ENCODE measurements at places on chromosomes 12 and 14. TPM values are rescaled to one million over a fixed set of nuclear protein-coding genes. Genes with fewer than 3 reads are reported as not detected.

Gene SMOC1
- not detected for total RNA-seq

GRCh38 chr12:54998958-54999510 lies 14.5 kb upstream of the TESPA1 start:
- no peaks in the 10 kb centered on the region for H3K4me1 ChIP-seq
- no peak overlapping the region for H3K4me3 ChIP-seq
- H3K36me3 ChIP-seq = no peaks in the 10 kb centered on the region
- DNase-seq = no peak
- H3K27me3 ChIP-seq = no peaks in the 10 kb centered on the region

GRCh38 chr12:84760091-84760865 lies 152.3 kb downstream of the SLC6A15 start:
- no peak overlapping the region for H3K27ac ChIP-seq
- no peaks in the 10 kb centered on the region for H3K27me3 ChIP-seq
- no peak overlapping the region for H3K4me3 ChIP-seq

DNA sequence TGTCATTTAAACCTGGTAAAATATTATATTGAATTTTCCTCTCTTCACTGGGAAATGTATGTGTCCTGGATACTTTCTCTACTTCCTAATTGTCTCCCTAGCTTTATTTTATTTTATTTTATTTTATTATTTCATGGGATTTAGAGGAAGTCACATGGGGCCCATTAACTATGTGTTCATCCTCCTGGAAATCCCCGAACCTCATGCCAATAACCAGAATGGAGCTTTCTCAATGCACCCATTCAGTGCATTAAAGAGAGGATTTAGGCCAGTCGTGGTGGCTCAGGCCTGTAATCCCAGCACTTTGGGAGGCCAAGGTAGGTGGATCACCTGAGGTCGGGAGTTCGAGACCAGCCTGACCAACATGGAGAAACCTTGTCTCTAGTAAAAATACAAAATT lies 1.3 kb upstream of the RPGRIP1 start:
- no peaks in the 10 kb centered on the region for H3K27me3 ChIP-seq
- H3K36me3 ChIP-seq = no peaks in the 10 kb centered on the region
- DNase-seq = no peak
